ENCODE measurements at places on chromosomes 7 and 10.

GRCh38 chr7:103680161-103681144 is 234.4 kb upstream of the SLC26A5 start:
- no peak for DNase-seq

DNA sequence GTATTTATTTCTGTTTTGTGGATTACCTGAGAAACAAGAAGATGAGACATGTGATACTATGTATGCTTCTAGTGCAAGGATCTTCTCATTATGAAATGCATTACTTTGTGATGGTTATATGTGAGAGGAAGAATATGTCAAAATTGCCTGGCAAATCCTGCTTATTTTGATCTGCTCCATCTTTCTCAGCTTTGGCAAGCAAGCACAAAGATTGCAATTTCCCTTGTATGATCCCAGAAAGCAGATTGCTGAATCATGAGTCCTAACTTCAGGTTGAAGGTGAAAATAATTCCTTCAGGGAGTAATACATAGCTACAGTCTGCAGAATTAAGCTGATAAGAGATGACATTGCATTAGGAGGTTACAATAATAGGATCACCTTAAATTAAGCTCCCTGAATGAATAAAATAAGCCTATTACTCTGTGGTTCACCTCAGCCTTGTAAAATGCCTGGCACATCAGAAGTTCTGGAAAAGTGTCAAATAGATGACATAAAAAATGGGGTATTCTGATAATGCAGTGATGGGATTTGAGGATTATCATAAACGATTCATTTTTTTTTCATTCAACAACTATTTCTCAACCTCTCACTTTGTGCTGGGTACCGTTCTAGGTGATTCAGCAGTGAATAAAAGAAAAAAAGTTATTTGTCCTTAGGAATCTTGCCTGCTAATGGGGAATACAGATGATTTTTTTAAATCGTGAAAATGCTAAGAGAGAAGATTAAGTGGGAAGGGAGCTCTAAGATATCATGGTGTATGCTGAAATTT is 120.7 kb downstream of the CHN2 start:
- DNase-seq: no peak

GRCh38 chr7:142303650-142304049 is 45.8 kb upstream of the PRSS58 start:
- peak; percentile 87 for DNase-seq

DNA sequence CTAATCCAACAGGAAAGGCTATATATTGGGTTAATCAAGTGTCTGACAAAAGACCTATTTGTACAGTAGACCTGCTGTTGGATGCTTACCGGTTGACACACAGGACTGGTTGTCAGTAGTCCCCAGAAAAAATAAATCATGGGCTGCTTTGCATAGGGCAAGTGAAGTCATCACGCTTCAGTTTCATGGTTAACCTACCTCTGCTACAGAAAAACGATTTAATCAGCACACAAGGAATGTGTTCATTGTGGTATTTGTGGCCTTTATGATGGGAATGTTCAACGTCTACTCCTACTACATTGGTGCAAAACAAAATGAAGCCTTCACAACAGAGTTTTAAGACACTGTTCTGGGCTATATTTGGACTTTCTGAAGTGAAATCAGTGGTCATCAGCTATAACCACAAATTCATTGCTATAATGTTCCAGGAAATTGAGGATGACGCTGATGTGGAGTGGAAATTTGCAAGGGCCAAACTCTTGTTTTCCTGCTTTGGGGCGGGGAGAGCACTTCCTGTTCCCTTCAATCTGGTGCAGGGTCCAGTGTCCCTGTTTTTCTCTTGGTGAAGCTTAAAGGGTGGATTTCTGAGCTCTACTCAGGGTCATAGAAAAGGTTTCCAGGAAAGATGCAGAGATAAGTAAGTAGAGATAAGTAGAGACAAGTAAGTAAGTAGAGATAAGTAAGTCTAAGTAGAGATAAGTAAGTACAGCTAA is 39.3 kb upstream of the GGCT start:
- no peak for DNase-seq

- DNase-seq: no peak
Observed at GRCh38 chr10:29618341-29619171, 16.2 kb downstream of the SVIL start.

- no peak for DNase-seq
Observed at GRCh38 chr10:77187376-77187999, 450.1 kb downstream of the KCNMA1 start.

- no peak for DNase-seq
Observed at GRCh38 chr7:163298-163695, 29.1 kb upstream of the FAM20C start.

GRCh38 chr7:7639421-7639820 is 1.1 kb upstream of the UMAD1 start:
- DNase-seq: no peak

- DNase-seq: no peak
Observed at GRCh38 chr10:22253580-22253882, 35.7 kb upstream of the EBLN1 start.

- no peak for DNase-seq
Observed at GRCh38 chr7:70728872-70729552, 402.9 kb upstream of the GALNT17 start.

GRCh38 chr10:26215935-26216584 is 514 bp upstream of the GAD2 start:
- no peak for DNase-seq

- DNase-seq: no peak
Observed at GRCh38 chr7:51455513-51455912, 138.9 kb upstream of the COBL start.

GRCh38 chr7:155992538-155992937 is 180.3 kb upstream of the SHH start:
- DNase-seq: no peak

GRCh38 chr10:16909271-16909767 is 92.1 kb upstream of the RSU1 start:
- no peak for DNase-seq

DNA sequence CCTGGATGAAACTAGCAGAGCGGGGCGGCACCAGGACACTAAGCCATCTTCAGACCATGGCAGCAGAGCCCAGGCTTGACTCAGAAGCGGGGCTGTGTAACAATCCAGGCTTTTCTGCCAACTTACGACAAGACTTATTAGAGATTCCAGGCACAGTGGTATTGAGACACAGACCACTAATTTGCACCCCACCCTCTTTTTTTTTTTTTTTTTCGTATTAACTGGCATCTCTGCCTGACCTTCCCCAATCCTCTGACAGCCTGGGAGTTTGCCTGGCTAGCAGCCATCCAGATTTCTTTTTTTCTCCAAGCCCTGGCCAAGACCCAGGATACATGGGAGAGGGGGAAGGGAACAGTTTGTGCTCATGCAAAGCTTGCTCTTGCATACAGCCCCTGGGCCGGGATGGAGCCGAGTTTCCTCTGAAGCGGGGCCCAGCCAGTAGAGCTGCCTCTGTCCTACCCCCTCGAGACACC is 182.4 kb downstream of the PLXNA4 start:
- DNase-seq: no peak

DNA sequence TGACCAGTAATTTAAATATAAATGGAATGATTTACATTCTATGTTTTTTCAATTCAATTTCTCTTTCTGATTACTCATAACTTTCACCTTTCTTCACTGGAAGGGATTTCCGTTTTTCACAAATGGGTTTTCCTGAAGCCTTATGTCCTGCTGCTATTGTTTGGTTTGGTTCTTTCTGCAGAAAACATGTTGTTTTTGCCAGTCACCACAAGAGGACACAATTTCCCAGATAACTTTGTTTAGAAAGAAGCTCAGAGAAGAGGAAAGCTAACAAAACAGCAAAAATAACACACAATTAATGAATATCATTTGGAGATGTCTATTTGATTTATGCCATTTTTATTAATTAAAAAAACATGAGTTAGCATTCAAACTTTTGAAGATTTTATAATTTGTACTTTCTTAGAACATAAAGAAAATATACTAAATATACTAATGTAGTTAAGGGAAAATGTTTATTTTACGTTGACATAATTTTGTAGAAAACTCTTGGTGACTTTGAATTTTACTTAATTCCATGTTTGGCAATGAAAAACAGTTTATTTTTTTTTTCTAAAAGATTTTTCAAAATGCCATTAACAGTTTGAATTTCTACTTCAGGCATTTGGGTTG is 4.6 kb upstream of the TWIST1 start:
- DNase-seq: peak; percentile 3

DNA sequence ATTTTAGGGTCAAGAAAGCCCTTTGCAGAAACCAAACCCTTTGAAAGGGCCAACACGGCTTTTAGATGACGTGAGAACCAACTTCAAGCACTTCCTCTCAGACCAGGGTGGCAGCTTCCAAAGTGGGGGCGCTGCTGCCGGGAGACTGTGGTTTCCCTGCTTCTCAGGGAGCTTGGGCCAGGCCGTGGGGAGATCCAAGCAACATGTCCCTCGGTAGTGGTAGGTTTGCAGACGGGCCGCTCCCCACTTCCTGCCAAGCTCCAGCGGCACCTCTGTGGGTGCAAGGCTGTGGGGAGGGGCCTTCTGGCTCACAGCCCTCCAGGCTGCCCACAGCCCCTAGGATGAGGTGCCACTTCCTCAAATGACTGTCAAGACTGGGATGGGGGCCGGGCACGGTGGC is 132.4 kb downstream of the FAM53B start:
- DNase-seq: peak; percentile 93

DNA sequence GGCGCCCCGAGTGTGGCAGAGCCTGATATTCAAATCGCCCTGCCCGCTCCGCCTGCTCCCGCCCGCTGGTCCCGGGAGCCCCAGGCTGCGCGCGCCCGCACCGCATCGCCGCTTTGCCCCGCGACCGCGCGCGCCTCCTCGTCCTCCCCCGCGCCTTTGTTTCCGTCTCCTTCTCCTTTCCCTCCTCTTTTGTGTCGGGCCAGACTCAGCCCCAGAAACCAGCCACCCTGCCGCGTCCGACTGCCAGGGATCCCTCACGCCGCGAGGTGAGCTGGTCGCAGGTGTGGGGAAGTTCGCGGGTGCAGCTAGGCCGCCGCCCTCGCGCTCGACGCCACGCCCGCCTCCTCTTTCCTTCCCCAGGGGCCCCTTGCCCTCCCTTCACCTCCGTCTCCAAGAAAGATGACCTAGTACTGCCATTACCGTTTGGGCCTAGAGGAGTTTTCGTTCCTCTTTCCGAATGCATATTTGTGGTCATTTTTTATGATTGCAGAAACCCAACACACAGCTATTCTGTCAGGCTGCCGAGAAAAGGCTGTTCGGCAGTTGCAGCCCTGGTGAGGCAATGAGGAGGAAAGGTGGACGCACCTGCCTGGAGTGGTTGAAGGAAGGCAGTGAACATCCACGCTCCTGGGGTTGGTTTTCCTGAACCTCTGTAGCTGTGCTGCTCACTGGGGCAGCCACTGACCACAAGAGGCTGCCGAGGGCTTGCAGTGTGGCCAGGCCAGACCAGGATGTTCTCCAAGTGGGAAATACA is 107.3 kb downstream of the SNX10 start:
- peak; percentile 84 for DNase-seq

- DNase-seq: no peak
Observed at GRCh38 chr10:116099023-116099420, 174.0 kb downstream of the GFRA1 start.

GRCh38 chr10:50501924-50502452 is 121.8 kb downstream of the SGMS1 start:
- DNase-seq: no peak

DNA sequence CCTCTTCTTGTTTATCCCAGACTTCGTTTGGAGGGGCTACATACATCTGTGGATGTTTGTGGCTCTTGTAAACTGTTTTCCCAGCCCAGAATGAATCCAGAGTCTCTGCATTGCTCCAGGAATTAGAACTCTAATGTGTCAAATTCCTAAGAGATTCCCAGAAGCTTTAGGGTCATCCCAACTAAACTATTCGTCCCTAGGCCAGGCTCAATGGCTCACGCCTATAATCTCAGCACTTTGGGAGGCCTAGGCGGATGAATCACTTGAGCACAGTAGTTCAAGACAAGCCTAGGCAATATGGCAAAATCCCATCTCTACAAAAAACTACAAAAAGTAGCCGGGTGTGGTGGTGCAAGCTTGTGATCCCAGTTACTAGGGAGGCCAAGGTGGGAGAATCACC is 28.5 kb downstream of the ARHGAP19 start:
- DNase-seq: no peak

DNA sequence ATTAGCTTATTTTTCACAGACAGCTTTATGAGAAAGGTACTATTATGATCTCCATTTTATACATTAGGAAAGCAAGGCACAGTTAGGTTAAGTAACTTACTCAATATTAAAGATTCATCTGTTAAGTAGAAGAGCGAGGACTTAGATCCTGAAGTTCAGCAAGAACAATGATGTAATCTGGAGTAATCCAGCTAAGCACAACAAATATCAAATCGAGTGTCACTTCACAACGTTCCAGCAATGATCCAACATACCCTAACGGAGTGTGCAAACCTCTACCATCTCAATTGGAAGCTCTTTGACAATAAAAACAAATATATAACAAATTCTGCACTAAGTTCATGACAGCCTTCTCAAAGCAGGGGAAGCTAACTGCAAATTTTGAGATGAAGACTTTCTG is 121.3 kb downstream of the CALCR start:
- no peak for DNase-seq

GRCh38 chr10:125333769-125334168 is 173.4 kb upstream of the CTBP2 start:
- DNase-seq: no peak

GRCh38 chr7:132270517-132270916 is 305.8 kb downstream of the PLXNA4 start:
- DNase-seq: peak; percentile 46

DNA sequence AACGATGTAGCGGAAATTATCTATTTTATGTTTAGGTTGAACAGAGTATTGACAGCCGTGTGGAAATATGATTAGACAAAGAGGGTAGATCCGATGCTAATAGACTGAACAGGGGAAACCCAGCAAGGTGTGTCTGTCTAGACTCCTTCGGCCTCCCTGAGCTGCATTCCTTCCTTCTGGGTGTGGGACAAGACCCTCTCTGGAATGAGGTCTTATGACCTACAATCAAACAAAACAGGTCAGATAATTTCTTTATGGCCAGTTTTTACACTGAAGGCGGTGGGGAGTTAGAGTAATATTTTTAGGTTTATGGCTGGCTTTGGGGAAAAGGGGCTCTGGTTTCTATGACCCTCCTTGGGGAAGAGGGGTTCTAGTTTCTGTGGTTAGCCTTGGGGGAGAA is 41.2 kb downstream of the WIPF3 start:
- no peak for DNase-seq

GRCh38 chr10:129400426-129400825 is 66.6 kb upstream of the MGMT start:
- no peak for DNase-seq

- no peak for DNase-seq
Observed at GRCh38 chr10:70602665-70603448, at the start of gene PRF1. Gene PRF1 (minus strand): TSS chr10:70602741. CDS start chr10:70600902, 1,839 bp downstream.

GRCh38 chr10:63155388-63156020 is 22.4 kb downstream of the NRBF2 start:
- no peak for DNase-seq

- DNase-seq: no peak
Observed at GRCh38 chr10:28812384-28813372, 135.4 kb downstream of the BAMBI start.

- peak; percentile 89 for DNase-seq
Observed at GRCh38 chr10:33240931-33241330, 93.5 kb downstream of the NRP1 start.

DNA sequence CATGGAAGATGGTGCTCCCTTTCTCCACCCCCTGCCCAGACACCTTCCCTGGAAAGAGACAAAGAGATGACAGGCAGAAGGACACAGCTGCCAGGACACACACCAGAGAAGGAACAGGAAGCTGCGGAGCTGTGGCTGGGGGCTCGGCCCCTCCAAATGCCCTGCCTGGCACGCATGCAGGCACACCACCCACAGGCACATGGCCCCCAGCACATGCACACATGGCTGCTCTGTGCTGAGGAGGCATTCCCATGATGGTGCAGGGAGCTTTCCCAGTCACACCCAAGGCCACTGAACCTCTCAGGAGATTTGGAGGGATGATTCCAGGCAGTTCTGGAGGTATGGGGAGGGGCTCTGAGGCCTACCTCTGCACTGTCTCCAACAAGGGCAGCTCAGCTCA is 143.3 kb downstream of the GRID1 start:
- no peak for DNase-seq
